ENCODE measurements at places on chromosomes 5 and 9.

DNA sequence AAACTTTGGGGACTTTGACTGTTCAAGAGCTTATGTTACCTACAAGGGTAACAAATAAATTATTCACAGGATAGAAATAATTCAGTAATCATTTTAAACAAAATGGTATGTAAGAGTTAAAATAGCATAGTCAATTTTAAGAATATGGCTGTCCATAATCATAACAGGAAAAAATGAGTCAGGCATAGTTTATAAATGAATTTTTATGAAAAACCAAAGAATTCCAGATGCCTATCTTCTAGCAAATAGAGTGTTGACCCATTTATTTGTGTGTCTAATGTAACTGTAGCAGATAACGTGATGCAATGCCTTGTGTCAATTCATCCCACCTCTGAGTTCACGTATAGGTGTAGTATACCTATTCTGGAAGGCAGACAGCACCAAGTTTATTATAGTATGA lies 169.7 kb upstream of the CDH9 start:
- no peak for DNase-seq

GRCh38 chr9:121122246-121123032 lies 47.7 kb downstream of the CNTRL start:
- DNase-seq = no peak

DNA sequence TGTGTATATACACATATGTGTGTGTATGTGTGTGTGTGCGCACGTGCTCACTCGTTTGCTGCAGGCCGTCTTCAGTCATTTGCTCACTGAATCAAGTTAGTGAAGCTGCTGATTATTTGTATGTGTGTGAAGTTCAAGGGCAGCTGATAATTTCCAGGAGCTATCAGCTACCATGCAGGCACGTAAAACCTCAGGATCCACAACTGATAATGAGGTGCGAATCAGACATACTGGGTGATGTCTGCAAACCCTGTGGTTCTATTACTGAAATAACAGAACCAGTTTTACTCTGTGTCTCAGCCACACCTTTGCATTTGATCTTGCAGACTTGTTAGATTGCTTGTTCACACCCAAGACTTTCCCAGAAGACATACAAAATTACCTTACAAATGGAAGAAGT lies 257.6 kb downstream of the TAF11L14 start:
- DNase-seq = no peak

GRCh38 chr9:133353548-133353947 lies 2.7 kb downstream of the SURF1 start:
- DNase-seq = no peak

DNA sequence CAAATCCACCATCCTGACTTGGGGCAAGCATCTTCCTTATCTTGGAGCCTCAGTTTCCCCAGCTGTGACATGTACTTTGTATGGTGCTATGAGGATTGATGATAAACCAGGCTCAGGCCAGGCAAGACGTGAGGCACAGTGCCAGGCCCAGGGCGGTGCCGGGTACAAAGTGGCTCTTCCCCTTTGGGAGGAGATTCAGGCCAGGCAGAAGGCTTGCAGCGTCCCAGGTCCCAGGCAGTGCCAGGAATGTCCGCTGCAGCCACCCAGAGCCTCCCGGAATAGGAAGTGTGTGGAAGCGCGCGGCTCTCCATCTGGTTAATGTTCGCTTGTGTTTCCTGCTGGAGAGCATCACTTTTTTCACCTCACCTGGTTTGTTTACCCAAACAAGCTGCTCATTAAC lies 12.6 kb upstream of the DENND1A start:
- no peak for DNase-seq

GRCh38 chr9:35791297-35791921 lies at the start of gene NPR2:
Gene NPR2 (plus strand): TSS chr9:35791591. CDS start chr9:35792409, 818 bp downstream.
- no peak for DNase-seq

GRCh38 chr5:111159845-111160244 lies 64.3 kb upstream of the CAMK4 start:
- no peak for DNase-seq

- no peak for DNase-seq
Observed at GRCh38 chr5:25345240-25345771, 700.5 kb upstream of the CDH10 start.

DNA sequence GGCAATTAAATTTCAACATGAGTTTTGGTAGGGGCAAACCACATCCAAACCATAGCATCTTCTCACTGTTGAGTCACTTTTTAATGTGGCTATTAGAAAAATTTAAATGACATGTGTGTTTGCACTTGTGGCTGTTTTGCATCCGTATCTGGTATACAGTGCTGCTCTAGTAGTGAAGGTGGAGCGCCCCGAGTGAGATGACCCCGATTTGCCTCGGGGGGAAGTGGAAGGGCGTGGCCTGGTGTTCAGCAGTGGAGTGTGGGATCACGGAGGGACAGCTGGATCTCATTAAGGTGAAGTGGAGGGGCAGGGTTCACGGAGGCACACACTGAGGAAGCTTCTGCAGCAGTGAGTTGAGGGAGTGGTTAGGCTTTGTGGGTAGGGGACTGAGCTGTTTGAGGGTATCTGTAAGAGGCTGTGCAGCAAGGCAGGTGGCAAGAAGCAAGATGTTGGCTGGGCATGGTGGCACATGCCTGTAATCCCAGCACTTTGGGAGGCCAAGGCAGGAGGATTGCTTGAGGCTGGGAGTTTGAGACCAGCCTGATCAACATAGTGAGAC lies 6.2 kb upstream of the GMCL2 start:
- no peak for DNase-seq

DNA sequence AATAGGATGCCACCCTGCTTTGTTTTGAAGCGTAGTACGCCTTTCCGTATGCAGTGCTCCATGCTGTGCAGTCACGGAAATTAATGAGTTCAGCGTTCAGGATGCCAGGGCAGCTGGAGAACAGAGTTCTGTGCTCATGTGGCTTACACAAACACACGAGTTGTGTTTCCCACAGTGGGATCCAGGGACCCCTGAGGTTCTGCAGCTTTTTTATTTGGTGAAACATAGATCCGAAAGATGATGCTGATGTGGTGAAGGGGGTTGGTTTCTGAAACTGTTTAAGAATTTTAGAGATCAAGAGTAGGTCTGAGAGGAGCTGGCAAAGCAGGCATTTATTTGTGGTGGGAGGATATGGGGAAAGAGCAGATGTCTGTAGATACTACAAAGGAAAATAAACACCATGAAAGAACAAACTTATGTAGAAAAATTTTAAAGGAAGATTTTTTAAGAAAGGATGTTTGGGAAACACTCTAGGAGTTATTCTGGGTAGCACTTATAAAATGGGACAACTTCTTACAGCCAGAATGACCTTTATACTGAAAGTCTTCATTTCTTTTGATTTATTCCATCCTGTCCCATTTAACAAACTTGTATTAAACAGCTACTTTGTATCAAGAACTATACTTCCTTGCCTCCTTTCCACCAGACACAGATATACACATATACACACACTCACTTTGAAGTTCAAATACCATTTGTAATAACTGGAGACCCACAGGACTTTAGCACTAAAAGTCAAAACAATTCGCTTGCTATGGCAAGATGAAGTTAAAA lies 52.7 kb downstream of the ITGA1 start:
- DNase-seq = no peak

DNA sequence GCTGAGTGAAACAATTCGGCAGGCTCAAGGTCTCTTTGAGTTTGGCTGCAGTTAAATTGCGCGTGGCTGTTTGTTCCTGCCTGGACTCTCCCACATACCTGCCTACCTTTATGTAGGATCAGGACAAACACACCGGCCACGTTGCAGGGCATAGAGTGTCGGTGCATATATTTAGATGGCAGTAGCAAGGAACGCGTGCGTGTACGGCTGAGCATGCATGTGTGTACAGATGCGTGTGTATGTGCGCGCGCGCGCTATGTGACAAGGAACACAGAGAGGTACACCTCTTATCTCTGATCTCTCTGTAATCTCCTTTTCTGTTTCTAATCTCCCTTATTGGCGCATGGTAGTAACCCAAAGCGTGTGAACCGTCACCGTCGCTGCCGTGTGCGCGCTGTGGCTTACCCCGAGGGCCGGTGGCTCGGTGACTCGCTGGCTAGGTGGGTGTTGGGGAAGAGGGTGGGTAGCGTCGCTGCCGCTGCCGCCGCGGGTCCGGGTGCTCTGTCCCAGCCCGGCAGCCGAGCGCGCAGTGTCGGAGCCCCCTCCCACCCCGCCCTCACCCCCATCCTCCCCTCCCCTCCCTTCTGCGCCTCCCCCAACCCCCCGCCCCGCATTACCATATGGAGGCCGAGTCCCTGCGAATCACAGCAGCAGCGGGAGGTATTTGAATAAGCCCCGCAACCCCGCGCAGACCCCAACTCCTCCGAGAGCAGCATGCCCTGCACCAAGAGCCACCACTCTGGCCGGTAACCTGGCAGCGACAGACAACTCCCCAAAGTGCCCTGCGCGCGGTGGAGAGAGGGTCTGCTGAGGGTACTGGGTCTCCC lies 204.8 kb downstream of the MEF2C start:
- no peak for DNase-seq

DNA sequence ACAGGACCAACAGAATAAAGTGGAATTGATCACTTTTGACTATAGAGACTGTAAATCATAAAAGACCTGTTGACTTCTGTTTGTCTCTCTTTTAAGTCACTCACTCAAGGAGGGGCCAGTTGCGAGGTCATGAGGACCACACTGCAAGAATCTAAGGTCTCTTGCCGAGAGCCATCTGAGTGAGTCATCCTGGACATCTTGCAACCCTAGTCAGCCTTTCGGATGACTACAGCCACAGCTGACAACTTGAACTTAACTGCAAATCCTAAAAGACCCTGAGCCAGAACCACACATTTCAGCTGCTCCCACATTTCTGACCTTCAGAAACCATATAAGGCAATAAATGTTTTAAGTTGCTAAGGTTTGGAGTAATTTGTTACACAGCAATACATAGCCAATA lies 129.7 kb upstream of the RAD23B start:
- no peak for DNase-seq

GRCh38 chr5:139898981-139899380 lies 103.4 kb downstream of the PSD2 start:
- no peak for DNase-seq

DNA sequence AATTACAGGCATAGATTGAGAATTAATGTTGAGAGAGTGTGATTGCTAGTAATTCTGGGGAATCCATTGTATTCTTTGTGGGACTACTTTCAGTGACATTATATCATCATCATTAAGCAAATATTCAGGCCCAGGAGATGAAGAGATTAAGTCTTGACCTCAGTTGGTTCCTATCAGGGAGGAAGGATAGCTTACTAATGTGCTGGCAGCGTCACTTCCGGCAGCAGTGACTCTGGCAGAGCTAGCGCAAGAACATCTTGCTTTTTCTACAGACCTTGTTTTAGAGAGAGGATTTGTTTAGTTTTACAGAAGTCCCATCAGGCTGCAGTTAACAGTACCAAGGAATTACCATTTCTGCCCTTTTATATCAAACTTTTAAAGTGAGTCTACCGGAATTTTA lies 20.3 kb downstream of the OSTF1 start:
- DNase-seq = no peak

DNA sequence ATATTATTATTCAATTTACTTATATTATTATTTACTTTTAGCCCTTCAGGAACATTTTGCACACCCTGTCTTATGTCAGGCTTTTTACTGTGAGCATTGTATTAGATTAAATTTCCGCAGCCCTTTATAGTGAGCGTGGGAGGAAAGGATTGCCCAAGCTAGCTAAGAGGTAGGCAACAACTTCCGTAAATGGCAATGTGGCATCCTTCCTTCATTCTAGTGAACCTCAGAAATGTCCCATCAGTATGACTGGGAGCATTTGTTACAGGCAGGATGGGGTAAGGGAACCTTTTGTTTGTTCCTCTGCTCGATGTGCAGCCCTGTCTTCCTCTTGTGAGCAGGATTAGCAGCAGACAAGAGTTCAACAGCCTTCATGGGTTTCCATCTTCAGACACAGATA lies 6.2 kb upstream of the CD180 start:
- DNase-seq = no peak

GRCh38 chr9:82208741-82209450 lies 220.3 kb downstream of the SPATA31D1 start:
- no peak for DNase-seq

GRCh38 chr5:112958093-112959088 lies 18.2 kb upstream of the DCP2 start:
- DNase-seq = peak; percentile 89

- DNase-seq = no peak
Observed at GRCh38 chr5:57191986-57192385, 18.1 kb downstream of the GPBP1 start.

- no peak for DNase-seq
Observed at GRCh38 chr5:1246711-1247431, 21.7 kb downstream of the SLC6A18 start.

DNA sequence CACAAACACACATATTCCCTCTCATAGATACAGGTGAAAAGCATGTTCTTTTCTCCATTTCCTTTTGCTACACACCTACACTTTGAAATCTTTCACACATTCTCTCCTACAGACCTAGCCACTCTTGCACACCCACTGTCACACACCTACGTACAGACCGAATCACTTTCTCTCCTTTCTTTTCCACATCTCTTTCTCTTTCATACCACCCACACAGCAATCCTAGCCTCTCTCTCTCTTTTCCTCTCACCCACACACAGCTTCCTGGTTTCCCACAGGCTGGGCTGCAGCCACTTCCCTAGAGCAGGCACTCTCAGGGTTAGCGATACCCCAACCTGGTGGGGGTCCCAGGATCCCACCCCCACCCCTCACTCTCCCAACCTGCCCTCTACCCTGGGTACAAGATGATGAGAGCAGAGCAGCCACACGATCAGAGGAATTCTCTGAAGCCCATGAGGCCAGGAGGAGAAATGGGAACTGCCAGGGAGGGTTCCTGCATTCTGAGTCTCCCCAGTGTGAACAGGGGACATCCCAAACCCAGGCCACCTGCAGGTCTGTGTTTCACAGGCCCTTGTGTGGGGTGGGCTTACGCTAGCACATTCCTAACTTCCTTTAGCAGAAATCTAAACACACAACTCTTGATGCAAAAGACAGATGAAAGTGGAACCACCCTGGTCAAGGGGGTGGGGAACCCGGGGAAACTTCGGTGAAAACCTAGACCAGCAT lies 17.1 kb upstream of the SYNPO start:
- no peak for DNase-seq

DNA sequence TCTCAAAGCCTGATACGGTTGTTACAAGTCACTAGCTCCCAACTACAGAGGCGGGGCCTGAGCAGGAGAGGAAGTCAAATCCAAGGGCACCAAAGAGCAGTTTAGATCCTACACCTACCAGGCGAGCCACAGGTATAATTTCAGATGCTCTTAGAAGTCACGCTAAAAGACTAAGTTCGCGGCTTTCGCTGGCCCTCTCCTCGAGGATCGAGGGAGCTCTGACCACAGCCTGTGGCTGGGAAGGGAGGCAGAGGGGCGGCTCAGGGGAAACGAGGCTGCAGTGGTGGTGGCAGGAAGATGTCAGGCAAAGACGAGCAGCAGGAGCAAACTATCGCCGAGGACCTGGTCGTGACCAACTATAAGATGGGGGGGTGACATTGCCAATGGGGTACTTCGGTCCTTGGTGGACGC lies 48.6 kb downstream of the SEMA4D start:
- DNase-seq = no peak
